ENCODE measurements at places on chromosomes 4 and X.

DNA sequence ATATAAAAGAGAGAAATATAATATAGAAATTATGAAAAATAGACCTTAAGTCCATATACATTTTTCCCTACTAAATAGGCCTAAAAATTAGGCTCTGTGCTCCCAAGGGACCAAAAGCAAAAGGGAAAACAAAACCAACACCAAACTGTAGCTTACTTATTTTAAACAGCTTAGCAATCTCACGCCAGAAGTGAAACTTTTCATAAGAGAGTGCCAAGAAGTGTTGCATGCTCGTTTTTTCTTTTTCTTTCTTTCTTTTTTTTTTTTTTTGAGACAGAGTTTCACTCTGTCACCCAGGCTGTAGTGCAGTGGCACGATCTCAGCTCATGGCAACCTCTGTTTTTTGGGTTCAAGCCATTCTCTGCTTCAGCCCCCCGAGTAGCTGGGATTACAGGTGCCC is 250.4 kb downstream of the TMA16 start:
- DNase-seq: no peak

DNA sequence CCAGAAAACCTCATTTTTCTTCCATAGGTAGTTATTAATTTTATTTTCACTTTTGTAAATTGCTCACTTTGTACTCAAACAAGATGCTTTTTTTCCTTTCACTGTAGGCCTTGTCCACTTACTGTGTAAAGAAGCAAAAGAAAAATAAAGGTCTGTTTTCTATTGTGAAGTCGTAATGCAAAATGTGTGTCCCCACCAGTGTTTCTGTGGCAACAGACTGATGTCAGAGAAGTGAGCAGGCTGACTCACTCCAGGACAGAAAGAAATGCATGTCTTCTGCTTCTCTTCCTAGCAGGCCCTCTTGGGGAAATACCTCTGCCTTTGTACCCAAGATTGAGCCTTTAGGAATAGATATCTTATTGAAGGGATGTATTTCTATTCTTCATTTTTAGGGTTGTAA is 30.3 kb downstream of the INPP4B start:
- DNase-seq: no peak

DNA sequence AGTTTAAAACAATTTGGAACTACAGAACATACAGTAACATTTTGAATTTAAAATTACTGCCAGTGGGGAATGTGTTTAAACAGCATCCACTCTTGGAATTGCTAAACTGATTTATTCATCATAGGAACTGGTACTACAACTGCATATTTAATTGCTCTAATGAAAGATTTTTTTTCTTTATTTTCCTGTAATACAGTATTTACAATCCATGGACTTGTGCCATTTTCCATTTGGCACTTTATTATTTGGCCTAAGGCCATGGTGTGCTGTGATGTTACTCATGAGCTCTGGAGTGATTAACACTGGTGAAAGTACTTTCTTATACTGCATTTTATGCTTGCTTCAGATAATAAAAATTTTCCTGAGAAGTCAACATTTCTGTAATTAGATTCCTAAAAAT is 69.7 kb upstream of the NUDT6 start:
- no peak for DNase-seq

DNA sequence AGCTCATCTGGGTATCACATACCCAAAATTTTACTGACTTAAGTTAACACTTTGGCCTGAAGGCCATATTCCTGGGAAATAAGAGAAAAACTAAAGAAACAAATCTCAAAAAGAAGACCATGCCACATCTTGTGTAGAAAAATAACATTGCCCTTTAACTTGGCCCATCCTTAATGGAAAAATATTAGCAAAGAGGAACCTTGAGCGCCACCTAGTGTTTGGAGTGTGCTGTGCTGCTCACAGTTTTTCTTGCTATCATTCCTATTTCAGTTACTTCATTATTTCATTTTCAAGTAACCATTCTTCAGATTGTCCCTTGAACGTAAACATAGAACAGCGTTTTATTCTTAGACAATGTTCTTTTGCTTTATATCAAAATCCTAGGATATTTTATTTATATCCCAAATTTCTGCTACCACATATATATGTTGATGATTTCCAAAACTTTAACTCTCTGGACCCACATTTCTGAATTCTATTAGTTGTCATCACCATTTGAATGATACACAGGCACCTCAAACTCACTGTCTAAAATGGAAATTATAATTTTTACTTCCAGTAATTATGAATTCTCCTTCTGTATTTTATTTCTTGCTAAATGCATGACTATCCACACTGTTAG is 999.0 kb upstream of the ADGRL3 start:
- peak; percentile 3 for DNase-seq

DNA sequence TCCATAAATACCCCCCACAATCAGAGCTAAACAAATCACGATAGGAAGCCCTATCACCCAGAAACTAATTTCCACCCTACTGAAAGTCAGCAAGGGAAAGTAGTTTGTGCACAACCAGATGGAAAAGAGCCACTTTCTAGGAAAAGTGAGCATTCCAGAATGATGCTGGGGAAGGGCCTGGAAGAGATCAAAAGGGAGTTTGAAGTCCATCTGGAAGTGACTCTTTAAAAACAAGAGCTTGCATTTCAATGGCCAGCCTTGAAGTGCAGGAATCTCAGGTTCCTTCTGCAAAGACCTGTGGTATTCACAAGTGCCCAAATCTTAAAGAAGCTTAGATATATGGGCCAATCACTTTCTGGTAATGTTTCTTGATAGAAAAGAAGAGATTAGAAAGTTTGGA is 97.0 kb upstream of the LDB2 start:
- DNase-seq: no peak

Measured in NCI-H187 treated with DMSO at 0.1 percent for 48 hours (cell line).